ENCODE measurements at places on chromosomes 1 and 21.

GRCh38 chr21:39666681-39667315, 54.1 kb downstream of the B3GALT5 start:
- DNase-seq: no peak

- no peak for DNase-seq
Observed at GRCh38 chr1:245651093-245651492, 496.3 kb downstream of the KIF26B start.

- DNase-seq: no peak
Observed at GRCh38 chr1:84930831-84931230, 37.8 kb upstream of the LPAR3 start.

DNA sequence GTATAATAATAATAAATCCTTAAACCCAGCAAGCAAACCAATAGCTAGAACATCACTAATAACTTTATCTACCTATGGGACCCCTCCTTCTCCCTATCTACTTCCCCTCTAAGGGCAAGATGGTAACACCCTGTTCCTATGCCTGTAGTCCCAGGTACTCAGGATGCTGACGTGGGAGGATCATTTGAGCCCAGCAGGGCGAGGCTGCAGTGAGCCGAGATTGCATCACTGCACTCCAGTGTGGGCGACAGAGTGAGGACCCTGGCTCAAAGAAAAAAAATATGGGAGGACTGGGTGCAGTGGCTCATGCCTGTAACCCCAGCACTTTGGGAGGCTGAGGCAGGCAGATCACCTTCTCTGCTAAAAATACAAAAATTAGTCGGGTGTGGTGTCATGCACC, 143.1 kb upstream of the SLC45A1 start:
- no peak for DNase-seq

- DNase-seq: no peak
Observed at GRCh38 chr21:44918107-44918470, 2.6 kb downstream of the ITGB2 start.
